ENCODE measurements at places on chromosomes 5 and 9. TPM values are rescaled to one million over a fixed set of nuclear protein-coding genes. Genes with fewer than 3 reads are reported as not detected.
A peak's percentile ranks its signal among the peaks of the same experiment; 100 is the strongest.

DNAJC25 gene
- 3.7 TPM for total RNA-seq

DMAC1 gene
- total RNA-seq = 13.1 TPM

PAXX gene
- total RNA-seq = 67.5 TPM

DDX4 gene
- total RNA-seq = not detected

- DNase-seq = no peak
- peaks cover 14% of the 10 kb centered on the region for H3K4me1 ChIP-seq
Measured at GRCh38 chr5:172689801-172690200, 48.7 kb downstream of the NEURL1B start.

- no peak overlapping the region for H3K4me3 ChIP-seq
- H3K27ac ChIP-seq = no peak overlapping the region
Measured at GRCh38 chr9:19371942-19372341, 8.1 kb downstream of the RPS6 start.

GRCh38 chr5:80977764-80978163 is 17.6 kb downstream of the RASGRF2 start:
- H3K4me1 ChIP-seq = no peaks in the 10 kb centered on the region
- no peak overlapping the region for H3K4me3 ChIP-seq
- H3K36me3 ChIP-seq = no peaks in the 10 kb centered on the region
- no peak overlapping the region for H3K27ac ChIP-seq
- DNase-seq = no peak

DNA sequence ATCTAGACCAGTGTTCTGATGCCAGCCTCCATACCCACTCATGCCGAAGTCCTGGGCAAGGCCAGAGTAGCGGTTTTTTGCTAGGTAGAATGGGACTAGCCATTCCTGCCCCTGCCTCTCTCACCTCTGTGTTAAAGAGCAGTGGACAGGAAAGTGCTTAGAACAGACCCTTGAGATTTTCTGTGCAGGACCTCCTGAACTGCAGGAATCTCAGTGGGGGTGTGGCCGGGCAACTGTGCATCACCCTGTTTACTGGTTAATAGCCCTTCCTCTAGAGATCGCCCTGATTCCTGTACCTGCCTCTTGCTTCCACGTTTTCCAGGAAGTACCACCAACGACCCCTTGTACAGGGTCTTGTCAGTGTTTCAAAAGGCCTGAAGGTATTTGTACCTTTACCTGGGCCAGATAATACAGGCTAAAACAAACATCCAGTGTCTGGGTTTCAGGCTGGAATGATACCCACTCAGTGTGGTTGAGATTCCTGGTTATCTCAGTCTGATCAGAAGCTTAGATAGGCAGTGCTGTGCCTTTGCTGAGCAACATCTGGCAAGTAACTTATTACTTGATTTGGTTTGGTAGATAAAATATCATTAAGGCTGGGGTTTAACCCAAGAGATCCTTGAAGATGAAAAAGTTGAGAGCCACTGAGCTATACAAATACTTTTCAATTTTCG is 65.9 kb downstream of the RGS3 start:
- H3K4me3 ChIP-seq = no peak overlapping the region
- H3K4me1 ChIP-seq = peaks cover 13% of the 10 kb centered on the region
- no peak for DNase-seq
- no peaks in the 10 kb centered on the region for H3K27me3 ChIP-seq

- no peak overlapping the region for H3K4me3 ChIP-seq
Measured at GRCh38 chr9:135247227-135247930, 159.9 kb downstream of the OLFM1 start.

- no peaks in the 10 kb centered on the region for H3K4me1 ChIP-seq
- H3K27me3 ChIP-seq = no peaks in the 10 kb centered on the region
- no peaks in the 10 kb centered on the region for H3K36me3 ChIP-seq
- no peak overlapping the region for H3K27ac ChIP-seq
- DNase-seq = no peak
Measured at GRCh38 chr5:17169507-17169906, 47.9 kb upstream of the BASP1 start.

DNA sequence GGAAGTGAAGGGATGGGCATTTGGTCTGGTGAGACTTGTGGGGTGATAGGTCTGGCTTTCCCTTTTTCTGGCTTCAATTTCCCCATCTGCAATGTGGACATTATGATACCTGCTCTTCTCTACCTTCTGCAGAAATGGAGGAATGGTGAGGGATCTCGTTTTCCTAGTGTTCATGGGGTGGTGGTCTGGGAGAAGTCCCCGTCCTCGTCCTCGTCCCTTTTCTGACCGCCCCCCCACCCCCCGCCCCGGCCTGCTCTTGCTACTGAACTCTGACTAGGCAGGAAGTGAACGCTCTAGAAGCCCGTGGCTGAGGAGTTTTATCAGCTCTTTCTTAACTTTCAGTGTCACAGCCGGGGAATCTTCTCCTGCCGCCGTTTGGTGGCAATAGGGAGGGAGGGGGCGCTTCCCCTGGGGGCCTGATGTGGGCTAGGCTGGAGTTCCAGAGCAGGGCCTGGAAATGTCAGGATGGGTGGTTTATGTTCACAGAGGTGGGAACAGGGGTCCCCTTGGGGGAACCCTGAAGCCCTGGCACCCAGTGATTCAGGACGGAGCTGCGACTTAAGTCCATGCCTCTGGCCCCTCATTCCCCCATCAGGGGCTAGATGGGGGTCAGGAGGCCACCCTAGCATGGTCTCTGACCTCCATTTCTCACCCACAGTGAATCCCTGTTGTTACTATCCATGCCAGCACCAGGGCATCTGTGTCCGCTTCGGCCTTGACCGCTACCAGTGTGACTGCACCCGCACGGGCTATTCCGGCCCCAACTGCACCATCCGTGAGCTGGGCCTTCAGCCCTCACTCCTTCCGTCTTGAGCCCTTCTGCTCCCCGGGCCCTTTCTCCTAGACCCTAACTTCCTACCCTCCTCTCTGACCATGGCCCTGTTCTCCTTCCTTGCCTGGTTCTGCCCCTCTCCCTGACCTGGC is 6.7 kb downstream of the PTGS1 start:
- no peak overlapping the region for H3K4me3 ChIP-seq
- no peak overlapping the region for H3K27ac ChIP-seq
- H3K27me3 ChIP-seq = no peaks in the 10 kb centered on the region
- H3K36me3 ChIP-seq = no peaks in the 10 kb centered on the region
- no peak for DNase-seq

- no peaks in the 10 kb centered on the region for H3K27me3 ChIP-seq
- DNase-seq = no peak
- H3K27ac ChIP-seq = no peak overlapping the region
- no peaks in the 10 kb centered on the region for H3K36me3 ChIP-seq
Measured at GRCh38 chr9:73923796-73924195, 573.3 kb upstream of the RORB start.

GRCh38 chr9:122236681-122237080 is 7.9 kb upstream of the LHX6 start:
- H3K27me3 ChIP-seq = no peaks in the 10 kb centered on the region
- no peak overlapping the region for H3K4me3 ChIP-seq
- DNase-seq = no peak
- H3K4me1 ChIP-seq = no peaks in the 10 kb centered on the region

DNA sequence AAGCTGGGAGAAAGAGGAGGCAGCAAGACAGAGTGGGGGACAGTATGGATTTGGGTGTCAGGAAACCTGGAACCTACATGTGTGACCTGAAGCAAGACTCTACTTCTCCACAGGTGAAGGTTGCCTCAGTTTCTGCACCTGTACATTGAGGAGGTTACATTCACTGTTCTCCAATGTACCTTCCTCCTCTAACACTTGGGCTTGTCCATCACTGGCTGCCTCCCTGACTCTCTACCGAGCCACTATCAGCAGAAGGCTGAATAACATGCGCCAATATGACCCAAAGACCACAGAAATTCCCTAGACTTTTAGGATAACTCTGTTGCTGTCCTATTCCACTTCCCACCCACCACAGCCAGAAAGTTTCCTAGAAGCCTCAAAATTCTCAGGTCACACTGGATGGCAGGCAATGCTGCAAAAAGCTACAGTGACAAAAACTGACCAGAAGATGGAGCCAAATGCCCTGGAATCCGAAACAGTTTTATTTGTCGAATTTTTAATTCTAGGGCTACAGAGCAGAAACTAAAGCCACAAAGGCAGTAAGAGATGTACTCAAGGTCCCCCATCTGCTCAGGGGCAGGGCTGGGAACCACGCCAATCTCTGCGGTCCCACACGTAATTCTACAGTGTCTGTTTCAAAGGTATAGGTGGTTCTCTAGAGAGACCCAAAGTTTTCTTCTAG is 64.4 kb downstream of the FAM114A2 start:
- H3K36me3 ChIP-seq = no peaks in the 10 kb centered on the region
- no peak overlapping the region for H3K4me3 ChIP-seq
- peaks cover 3% of the 10 kb centered on the region for H3K27me3 ChIP-seq
- no peaks in the 10 kb centered on the region for H3K4me1 ChIP-seq
- DNase-seq = no peak
- no peak overlapping the region for H3K27ac ChIP-seq

- no peaks in the 10 kb centered on the region for H3K27me3 ChIP-seq
- no peak overlapping the region for H3K4me3 ChIP-seq
- DNase-seq = no peak
- H3K4me1 ChIP-seq = no peaks in the 10 kb centered on the region
- no peak overlapping the region for H3K27ac ChIP-seq
Measured at GRCh38 chr9:120642129-120642770, 62.3 kb upstream of the CDK5RAP2 start.

DNA sequence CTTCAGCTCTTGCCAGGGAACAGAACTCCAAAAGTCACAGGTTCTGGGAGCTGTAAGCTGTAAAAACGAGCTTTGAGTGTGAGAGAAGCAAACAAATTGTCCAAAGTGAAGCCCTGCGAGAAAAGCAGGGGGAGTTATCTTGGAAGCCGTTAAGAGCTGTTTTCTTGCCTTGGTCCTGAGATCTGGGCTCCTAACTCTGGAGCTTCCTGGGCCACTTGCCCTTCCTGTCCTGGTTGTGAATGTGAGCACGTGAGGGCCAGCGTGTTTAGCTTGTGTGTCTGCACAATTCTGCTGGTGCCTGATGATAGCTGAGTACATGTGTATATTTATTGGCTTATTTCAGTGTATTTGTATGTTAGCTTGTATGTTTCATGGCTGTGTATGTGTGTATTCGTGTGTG is 40.5 kb downstream of the DAB2IP start:
- H3K36me3 ChIP-seq = no peaks in the 10 kb centered on the region
- H3K27ac ChIP-seq = peak overlapping the region; percentile 31
- H3K4me3 ChIP-seq = no peak overlapping the region
- peaks cover 8% of the 10 kb centered on the region for H3K4me1 ChIP-seq
- no peak for DNase-seq

GRCh38 chr9:76602199-76602598 is 143.2 kb downstream of the GCNT1 start:
- H3K4me1 ChIP-seq = no peaks in the 10 kb centered on the region
- H3K4me3 ChIP-seq = no peak overlapping the region
- DNase-seq = no peak
- no peaks in the 10 kb centered on the region for H3K27me3 ChIP-seq
- H3K27ac ChIP-seq = no peak overlapping the region
- H3K36me3 ChIP-seq = no peaks in the 10 kb centered on the region

DNA sequence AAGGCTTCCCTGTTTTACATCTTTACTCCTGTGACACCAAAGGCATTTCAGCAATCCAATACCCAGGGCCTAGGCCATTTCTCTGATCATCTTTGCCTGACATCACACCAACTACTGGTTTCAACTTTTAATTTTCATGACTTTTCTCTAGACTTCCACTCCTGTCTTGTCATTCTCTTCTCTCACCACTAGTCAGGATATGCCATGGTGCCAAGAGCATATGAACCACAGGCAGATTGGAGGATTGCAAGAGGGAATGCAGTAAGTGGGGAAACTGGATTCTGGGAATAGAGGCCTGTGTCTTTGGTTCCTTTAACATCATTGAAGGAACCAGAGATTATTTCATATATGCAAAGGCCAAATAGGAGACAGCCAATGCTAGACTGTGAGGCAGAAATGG is 69.3 kb downstream of the ANKRD31 start:
- no peaks in the 10 kb centered on the region for H3K36me3 ChIP-seq
- no peak overlapping the region for H3K27ac ChIP-seq
- H3K27me3 ChIP-seq = no peaks in the 10 kb centered on the region
- no peak overlapping the region for H3K4me3 ChIP-seq
- no peak for DNase-seq

DNA sequence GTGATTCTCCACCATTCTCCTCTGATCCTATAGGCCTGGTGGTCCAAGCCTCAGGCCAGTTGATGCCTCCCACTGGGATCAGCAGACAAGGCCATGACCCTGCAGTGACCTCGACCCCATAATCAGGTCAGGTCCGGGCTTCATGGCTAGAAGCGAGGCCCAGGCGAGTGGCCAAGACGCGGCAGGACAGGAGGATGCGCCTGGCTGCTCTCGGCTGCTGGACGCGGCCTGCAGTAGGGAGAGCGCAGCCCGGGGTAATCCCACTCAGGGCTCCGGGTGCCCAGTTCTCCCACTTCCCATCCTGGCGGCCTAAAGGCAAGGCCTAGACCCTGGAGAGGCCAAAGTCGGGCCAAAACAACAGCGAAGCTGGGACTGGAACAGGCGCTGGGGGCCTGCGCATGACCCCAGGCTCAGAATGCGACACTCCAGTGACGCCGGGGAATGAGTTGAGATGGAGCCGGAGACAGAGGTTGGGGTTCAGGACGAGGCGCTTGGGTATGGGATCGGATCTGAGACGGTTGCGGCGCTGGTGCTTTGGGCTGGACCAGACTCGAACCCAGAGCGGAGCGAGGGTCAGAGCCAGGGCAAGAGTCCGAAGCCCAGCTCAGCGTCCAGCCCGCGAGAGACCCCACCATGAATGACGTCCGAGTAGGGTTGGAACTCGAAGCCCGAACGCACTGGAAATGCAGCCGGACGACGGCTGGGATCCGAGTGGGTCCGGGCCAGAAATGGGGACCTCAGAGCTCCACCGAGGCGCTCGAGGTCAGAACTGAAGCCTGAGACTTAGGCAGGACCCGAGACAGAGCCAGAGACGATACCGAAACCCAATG is 3.2 kb downstream of the LHX6 start:
- DNase-seq = no peak
- peaks cover 100% of the 10 kb centered on the region for H3K27me3 ChIP-seq
- no peak overlapping the region for H3K27ac ChIP-seq
- no peaks in the 10 kb centered on the region for H3K36me3 ChIP-seq
- H3K4me1 ChIP-seq = peaks cover 44% of the 10 kb centered on the region
- peak overlapping the region; percentile 53 for H3K4me3 ChIP-seq

DNA sequence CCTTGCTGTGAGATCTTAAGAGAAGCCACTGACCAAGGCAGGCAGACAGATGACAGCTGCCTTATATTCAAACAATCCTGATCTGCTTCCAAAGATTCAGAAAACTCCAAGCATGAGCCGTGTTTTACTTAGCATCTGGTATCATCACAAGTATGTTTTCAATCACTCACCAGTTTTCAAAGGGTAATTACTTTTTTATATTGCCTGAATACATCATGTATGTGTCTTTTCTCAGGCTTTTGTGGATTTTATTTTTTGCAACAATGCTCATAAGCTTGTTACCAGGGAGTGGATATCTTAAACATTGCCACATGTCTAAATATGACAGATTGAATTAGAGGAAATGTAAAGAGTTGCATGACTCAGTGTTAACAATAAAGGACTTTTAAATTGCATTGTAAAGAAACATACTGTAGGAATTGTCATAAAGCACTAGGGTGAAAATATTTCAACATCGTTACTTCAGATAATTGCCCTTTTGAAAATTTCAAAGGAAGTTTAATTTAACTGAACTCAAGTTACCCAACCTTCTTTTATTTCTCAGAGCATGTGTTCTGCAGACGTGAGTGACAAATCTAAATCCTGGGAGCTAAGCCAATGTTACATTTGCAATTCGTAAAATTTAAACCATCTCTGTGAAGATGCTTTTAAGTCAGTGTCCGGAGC is 326.1 kb downstream of the PLK2 start:
- peaks cover 12% of the 10 kb centered on the region for H3K4me1 ChIP-seq
- H3K36me3 ChIP-seq = no peaks in the 10 kb centered on the region
- no peak for DNase-seq
- H3K27me3 ChIP-seq = no peaks in the 10 kb centered on the region
- H3K27ac ChIP-seq = no peak overlapping the region

GRCh38 chr5:91151947-91152346 is 231.2 kb downstream of the ARRDC3 start:
- H3K27me3 ChIP-seq = no peaks in the 10 kb centered on the region
- H3K36me3 ChIP-seq = no peaks in the 10 kb centered on the region
- H3K27ac ChIP-seq = no peak overlapping the region
- peaks cover 15% of the 10 kb centered on the region for H3K4me1 ChIP-seq

Measured in suprapubic skin (tissue), 4 donors.